K562 (cell line): ENCODE measurements at places on chromosomes 2 and 18. TPM values are rescaled to one million over a fixed set of nuclear protein-coding genes. Genes with fewer than 3 reads are reported as not detected.

DNA sequence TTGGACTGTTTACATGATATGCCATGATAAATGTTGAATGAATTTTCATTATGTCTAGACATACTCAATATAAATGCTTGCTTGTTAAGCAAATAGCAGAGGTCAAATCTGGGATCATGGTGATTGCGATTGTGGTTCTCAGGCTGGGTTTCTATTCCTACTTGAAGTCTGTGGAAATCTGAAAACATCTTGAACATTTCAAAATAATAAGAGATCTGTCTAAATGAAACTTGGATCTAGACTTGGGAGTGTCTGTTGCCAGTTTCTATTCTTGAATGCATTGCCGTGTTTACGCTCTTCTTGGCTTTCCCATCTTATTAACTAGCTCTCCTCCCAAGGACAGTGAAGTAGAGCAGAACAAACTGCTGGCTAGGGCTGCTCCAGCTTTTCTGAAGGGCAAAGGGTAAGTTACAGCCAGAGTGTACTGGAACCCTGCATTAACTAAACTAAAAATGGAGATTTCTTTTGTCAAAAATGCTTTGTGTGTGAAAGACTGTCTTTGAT is 127.7 kb downstream of the DTNA start:
- DNase-seq, result no peak

- DNase-seq, result no peak
These were observed 691.1 kb upstream of the PIK3C3 start for GRCh38 chr18:41263956-41264355.

GRCh38 chr2:138974651-138975050 is 194.5 kb upstream of the NXPH2 start:
- no peak for DNase-seq

- no peak for DNase-seq
These were observed 203.6 kb downstream of the NCKAP5 start for GRCh38 chr2:133364636-133365035.

GRCh38 chr2:6876309-6876708 is 1.3 kb upstream of the RSAD2 start:
- no peak for DNase-seq

DNA sequence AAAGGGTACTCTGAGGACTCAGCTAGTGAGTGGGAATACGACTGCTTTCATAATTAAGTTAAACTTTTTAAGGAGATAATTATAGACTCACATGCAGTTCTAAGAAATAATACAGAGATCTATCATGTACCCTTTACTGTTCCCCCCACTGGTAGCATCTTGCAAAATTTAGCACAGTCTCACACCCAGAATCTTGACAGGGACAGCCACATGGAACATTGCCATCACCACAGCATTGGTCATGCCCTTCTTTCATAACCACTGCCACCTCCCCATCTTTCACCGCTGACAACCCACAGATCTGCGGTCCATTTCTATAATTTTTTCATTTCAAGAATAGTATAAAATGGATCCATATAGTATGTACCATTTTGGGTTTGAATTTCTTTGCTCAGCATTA is 37.8 kb downstream of the ARHGEF4 start:
- no peak for DNase-seq

DNA sequence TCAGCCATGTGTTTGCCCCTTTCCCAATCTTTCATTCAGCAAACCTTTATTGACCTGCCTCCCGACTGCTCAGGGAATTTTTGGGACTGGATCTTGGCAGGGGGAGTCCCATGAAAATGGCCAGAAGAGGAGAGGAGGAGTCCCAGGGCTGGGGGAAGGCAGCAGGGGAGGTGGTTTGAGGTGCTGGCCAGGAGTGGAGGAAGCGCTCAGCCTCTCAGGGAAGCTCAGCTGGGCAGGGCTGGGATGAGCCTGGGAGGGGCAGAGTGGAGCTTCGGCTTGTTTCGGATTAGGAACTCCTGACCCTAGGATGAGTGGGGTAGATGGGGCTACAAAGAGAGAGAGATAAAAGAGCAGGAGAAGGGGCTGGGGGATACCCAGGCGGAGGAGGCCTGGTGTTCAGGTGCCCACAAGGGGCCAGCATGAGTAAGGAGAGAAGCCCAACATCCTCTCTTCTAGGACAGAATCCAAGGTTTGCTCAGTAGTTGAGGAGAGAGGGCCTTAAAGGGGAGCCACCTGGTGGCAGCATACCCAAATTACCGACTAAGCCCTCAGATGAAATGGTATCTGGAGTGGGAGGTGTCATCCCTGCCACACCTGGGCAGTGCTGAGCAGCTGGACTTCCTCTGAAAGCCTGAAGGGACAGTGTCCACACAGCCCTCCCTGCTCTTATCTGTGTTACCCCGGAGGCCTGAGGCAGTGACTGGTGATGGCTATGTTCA is 91.1 kb downstream of the INHBB start:
- DNase-seq, result peak; percentile 55

DNA sequence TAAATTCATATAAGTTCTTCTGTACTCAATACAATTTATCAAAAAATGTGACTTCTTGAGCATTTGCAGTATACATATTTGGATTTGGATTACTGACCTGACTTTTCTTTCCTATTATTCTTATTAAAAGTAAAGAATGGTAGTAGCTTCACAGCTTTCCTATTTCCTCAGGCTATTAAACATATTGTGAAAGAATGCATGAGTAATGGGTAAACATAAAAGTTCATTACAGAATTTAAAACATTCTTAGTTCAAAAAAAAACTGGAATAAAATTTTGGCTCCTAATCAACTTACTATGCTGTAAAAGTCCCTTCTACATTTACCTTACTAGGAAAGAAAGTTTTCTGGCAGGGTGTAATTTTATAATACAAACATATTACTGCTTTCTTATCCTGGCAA is 27.3 kb upstream of the C2orf66 start:
- no peak for DNase-seq

GRCh38 chr2:241015439-241015838 is 17.0 kb downstream of the SNED1 start:
- DNase-seq, result no peak

DNA sequence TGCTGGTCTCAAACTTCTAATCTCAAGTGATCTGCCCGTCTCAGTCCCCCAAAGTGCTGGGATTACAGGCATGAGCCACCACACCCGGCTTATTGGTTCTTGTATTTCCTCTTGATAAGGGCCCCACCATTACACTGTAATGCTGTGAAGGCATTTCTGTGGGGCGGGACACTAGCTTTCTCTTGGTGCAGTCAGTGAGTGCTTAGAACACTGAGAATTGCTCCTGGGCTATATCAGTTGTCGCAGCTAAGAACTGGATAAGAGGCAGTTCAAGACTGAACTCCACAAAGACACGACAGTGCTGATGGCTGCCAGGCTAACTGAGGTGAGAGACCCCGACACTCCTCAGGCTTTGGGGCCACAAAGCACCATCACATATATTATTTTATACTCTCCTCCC is 2.1 kb downstream of the KHK start:
- no peak for DNase-seq

GRCh38 chr18:155688-156087 is 2.7 kb upstream of the USP14 start:
- DNase-seq, result no peak

DNA sequence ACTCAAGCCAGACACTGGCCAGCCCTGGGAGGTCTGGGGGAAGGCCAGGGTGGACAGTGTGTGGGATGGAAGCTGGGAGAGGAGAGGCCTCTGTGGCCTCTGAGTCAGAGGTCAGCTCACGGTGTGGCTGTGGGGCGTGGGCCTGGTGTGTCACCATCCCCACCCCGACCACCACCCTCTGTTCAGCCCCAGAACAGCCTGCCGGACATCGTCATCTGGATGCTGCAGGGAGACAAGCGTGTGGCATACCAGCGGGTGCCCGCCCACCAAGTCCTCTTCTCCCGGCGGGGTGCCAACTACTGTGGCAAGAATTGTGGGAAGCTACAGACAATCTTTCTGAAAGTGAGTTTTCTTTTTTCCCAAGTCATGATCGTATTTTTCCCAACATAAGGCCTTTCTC is 110.5 kb downstream of the DYSF start:
- no peak for DNase-seq

DNA sequence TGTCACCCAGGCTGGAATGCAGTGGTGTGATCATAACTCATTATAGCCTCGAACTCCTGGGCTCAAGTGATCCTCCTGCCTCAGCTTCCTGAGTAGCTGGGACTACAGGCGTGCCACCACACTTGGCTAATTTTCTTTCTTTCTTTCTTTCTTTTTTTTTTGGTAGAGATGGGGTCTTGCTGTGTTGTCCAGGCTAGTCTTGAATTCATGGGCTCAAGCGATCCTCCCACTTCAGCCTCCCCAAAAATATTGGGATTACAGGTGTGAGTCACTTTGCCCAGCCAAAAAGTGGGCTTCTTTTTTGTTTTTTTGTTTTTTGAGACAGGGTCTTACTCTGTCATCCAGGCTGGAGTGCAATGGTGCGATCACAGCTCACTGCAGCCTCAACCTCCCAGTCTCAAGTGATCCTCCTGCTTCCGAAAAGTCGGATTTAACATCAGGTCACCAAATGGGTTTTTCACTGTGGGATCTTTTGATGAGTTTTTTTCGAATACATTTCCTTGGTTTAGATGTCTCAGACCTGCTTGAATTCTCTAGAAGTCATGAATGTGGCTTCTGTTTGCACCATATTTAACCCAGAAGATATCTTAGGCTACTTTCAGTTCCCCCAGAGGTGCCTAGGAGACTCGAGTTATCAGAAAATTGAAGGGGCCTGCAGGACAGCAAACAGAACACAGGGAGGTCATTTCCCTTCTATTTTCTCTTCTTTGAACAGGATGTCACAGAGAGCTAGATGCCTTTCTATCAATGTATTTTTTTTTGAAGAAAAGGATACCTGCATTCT is 8.9 kb downstream of the RAB31 start:
- no peak for DNase-seq

The CSRNP3 gene
- polyA plus RNA-seq, result not detected in 2 replicates

The FBXO41 gene
- polyA plus RNA-seq, result 6.8 and 7.1 TPM in 2 replicates

The ASIC4 gene
- polyA plus RNA-seq, result 19.0 and 19.2 TPM in 2 replicates

The CREG2 gene
- polyA plus RNA-seq, result not detected in 2 replicates

The CCDC74B gene
- polyA plus RNA-seq, result 1.5 and 1.6 TPM in 2 replicates
